ENCODE measurements at places on chromosomes 6 and 20.

- no peak for DNase-seq
These were observed 108.1 kb downstream of the TRMT11 start for GRCh38 chr6:126094411-126094810.

DNA sequence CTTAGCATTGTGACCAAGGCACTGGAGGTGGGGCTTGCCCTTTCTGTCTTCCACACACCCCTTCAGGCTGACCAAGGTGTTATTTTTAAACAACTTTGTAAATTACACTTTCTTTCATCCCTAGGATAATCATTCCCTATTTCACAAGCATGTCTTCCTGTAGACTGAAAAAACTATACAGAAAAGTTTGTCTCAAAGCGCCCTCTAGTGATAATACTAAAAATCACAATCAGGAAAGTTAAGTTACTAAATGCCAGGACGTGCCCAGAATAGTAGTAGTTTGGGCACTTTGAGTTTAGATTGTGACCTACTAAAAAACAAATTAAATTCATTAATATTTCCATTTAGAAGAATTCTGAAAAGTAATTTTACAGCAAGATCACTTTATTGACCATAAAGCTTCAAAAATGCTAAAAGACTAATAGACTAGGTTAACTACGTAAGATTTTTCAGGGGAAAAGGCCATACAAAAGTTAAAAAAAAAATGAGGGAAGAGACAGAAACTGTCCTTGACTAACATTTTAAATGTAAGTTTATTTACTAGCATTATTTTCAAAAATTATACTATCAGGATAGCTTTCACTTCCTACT, 123.3 kb upstream of the DUSP22 start:
- no peak for DNase-seq

- DNase-seq, result no peak
These were observed 26.7 kb downstream of the SAYSD1 start for GRCh38 chr6:39088331-39088730.

DNA sequence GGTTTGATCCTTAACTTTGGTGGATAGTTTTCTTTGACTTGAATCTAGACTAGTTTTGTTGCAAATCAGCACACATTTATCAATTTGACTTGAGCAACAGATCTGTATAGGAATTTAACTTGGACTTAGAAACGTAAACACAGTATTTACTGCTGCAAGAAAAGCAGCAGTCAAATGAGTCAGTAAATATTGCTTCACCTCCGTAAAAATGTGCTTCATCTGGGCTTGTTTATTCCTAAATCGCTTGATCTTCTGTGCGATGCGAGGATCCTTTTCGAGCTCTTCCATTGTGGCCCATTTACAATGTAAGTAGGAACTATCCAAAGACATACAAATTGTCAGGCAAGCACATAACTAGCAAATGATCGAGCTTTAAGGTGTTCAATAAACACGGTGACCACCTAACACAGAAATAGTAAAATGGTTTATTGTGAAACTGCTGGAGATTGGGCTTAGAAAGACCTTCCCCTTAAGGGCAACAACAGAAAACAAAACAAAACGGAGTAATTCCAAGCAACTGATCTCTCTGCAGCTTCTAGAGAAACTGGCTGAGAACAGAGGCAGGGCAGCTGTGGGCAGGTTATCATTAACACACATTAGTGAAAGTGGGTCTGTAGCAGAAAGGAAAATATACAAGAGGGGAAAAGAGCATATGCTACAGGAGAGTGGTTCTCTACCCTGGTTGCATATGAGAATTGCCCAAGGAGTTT, 120.8 kb downstream of the CHD6 start:
- no peak for DNase-seq

DNA sequence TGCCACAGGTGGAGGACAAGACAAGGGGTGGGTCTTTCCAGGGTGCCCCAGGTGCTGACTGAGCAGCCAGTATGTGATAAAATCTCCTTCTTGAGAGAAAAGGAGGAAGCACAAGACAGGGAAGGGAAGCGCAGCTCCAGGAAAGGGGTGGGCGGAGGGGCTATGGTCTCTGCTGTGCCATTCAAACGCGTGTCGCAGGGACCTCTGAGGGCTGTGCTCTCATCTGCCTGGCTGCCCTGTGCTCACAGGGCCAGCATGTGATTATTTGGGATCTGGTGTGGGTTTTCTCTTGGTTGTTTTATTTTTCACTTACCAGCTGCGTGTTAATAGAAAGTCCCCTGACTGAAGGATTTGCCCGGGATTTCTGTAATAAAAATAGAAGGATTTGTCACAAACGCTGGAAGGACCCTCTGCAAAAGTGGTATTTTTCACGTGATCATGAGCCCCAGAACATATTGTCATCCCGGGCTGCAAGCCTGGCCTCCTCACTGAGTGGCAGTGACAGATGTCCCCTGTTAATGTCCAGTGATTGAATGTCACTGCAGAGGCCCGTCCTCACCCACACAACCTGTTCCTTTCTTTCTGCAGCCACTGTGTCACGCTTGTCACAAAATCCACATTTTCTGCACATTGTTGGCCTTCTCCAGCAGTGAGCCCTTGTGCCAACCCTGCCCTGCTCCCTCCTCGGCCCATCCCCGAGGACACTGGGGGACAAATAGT, 35.0 kb upstream of the VSX1 start:
- no peak for DNase-seq

DNA sequence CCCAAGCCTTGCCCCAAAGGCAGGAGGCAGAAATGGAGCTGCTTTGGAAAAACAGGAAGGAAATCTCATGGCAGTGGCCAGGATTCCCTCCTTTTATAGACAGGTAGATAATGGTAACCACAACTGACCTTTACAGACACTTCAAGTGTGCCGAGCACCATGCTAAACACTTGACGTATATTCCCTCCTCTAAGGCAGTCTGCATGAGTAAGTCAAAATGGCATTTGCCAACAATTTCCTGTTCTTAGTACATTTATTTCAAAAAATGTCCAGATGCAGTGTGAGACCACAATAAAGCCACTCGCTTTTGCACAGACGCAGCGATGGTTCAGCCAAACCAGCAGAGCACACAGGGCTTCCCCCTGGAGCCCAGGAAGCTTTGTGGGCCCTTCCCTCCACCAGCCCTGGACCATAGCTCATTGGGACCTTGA, 16.5 kb upstream of the GPR6 start:
- no peak for DNase-seq

- no peak for DNase-seq
These were observed 85.6 kb downstream of the AIG1 start for GRCh38 chr6:143146186-143146851.

- DNase-seq, result no peak
These were observed 56.1 kb downstream of the ANKRD6 start for GRCh38 chr6:89489078-89489477.

DNA sequence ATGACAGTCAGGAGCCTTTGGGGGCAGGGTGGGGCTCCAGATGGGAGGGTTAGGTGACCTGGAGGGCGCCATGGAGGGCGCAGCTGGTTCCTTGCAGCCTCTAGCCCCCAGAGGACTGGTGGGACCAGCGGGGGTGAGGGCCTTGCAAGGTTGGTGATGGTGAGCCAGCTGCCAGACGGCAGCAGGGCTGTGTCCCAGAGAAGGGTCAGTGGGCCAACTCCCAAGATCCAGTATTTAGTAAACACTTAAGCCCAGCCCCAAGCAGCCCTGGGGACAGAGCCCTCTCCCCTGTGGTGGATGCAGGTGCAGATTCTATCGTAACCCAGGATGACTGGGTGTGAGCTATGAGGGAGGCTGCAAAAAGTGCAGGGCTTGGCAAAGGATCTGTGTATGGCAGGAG, 201.5 kb upstream of the RNF24 start:
- no peak for DNase-seq

Data from cortex of kidney (tissue), 1 donor.